ENCODE measurements at places on chromosomes 16 and 17. TPM values are rescaled to one million over a fixed set of nuclear protein-coding genes. Genes with fewer than 3 reads are reported as not detected.

GRCh38 chr16:65509172-65509571, 387.3 kb upstream of the CDH11 start:
- DNase-seq = no peak

DNA sequence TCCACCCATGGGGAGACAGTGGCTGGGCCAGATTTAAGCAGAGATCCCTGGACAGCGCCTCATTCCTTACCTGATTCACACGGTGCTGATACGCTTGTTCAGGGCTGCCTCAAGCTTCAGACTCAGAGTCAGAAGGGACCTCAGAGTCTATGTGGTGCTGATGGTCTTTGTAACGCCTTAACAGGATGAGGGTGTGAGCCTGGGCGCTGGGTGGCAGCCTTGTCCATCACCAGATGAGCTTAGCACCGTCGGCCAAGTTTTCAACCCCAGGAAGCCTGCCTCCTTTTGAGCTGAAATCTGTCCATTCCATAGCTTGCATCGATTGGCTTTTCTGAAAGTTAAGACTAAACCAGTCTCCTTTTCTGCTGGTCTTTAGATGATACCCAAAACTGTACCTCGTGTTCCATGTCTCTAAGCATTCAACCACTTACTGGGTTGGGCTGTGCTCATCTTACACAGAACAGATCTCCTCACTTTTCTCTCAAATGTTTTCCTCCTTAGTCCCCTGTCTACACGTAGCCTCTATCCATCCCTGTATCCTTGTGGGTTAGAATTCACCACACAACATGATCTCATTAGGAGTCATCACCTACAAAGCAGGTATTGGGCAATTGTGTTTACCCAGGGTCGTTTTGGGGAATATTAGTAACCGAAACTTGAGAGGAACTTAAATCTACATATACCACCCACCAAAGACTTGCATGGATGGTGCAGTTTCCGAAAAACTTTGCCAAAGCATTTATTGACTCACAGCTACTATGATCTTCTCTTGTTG, 573.4 kb downstream of the CDH13 start:
- DNase-seq = peak; percentile 19

The KCNAB3 gene
- 0.40 TPM for total RNA-seq

The KCNH4 gene
- under 0.01 TPM for total RNA-seq

GRCh38 chr17:3753624-3754023, 29.9 kb downstream of the HASPIN start:
- DNase-seq = no peak

GRCh38 chr17:36901506-36901905, 35.8 kb upstream of the LHX1 start:
- no peak for DNase-seq

- DNase-seq = no peak
Measured at GRCh38 chr17:4035081-4035680, 70.9 kb upstream of the ATP2A3 start.

- no peak for DNase-seq
Measured at GRCh38 chr16:67240506-67240905, 6.8 kb downstream of the FHOD1 start.

GRCh38 chr17:7656958-7657609, 6.4 kb downstream of the ATP1B2 start:
- DNase-seq = no peak

DNA sequence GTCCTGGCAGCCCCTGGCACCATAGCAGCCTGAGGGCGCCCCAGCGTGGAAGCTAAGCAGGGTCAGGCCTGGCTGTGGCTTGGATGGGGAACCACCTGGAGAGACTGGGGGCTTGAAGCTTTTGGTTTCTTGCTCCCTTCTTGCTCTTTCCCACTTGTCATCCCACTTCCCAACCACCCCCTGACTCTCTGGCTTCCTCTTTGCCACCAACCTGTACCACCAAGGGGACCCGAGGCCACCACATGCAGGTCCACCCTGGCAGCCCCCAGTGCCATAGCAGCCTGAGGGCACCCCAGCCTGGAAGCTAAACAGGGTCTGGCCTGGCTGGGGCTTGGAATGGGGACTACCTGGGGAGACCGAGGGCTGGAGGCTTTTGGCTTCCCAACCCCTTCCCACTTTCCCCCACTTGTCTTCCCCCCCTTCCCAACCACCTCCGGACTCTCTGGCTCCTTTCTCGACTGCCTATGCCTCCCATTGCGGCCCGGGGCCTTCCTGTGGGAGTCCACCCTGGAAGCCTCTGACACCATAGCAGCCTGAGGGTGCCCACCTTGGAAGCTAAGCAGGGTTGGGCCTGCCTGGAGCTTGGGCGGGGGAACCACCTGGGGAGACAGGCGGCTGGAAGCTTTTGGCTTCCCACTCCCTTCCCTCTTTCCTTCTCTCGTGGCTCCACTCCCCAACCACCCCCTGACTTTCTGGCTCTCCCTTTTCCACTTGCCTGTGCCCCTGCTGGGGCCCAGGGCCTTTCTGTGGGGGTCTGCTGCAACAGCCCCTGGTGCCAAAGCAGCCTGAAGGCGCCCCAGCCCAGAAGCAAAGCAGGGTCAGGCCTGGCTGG, 2294.4 kb downstream of the TP53TG3F start:
- DNase-seq = no peak
